ENCODE measurements at places on chromosomes 3 and 15.

DNA sequence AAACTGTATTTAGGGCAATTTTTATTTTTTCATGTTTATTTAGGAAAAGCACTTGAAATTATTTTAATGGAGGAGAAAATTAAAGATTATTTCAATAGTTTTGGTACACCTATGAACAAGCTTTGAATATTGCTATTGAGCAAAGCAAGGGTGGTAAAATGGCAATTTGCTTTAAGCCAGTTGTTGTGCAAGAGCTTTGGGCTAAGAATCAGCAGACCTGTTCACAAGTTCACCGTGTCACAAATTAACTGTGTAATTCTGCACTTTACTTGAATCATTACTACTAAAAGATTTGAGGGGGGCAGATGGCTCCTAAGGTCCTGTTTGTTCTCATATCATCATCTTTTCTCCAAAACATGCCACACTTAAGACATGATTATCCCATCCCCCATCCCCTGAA is 238.9 kb upstream of the GBE1 start:
- no peak for DNase-seq

- no peak for DNase-seq
Observed at GRCh38 chr3:8631661-8632060, 12.9 kb downstream of the SSUH2 start.

- DNase-seq = no peak
Observed at GRCh38 chr3:136685882-136686281, 66.3 kb downstream of the STAG1 start.

GRCh38 chr3:171206283-171206682 is 179.8 kb upstream of the SLC2A2 start:
- no peak for DNase-seq

GRCh38 chr3:196654006-196654734 is 14.7 kb downstream of the NRROS start:
- no peak for DNase-seq

DNA sequence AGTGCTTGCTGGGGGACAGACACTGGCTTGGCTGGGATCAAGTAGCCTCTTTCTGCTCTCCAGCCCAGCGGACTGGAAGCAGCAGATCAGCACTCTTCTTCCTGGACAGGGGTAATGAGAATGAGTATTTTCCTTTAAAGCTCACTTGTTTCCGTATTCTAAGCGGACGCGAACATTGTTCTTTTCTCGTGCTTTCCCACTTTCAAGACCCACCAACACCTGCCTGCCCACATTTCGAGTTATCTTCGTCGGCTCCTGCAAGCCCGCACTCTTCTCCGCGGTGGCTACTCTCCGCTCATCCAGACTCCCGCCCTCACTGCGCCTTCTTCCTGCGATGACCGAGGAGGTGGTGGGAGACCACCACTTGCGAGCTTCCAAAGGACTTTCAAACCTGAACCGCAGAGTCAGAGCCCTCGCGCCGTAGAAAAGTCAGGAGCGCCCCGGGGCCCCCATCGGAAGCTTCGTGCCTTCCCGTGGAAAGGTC is 1.6 kb upstream of the PPM1L start:
- DNase-seq = peak; percentile 67

DNA sequence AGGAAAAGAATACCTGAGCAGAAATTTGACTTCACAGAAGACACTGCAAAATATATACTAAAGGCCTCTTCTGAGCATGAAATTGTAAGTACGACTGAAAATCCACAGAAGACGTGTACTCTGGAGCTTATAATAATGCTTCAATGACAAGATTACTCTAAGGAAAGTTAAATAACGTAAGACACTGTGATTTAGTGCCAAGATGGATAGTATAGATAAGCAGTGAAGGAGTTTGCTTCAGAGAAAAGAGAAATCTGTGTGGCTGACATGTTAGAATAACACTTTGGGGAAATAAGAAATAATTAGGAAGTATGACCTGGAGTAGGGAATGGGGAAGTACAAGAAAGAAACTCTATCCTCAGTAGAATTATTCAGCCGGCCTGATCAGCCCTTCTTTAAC is 28.9 kb downstream of the ALDH1A2 start:
- no peak for DNase-seq

GRCh38 chr15:39459548-39459947 is 121.3 kb upstream of the THBS1 start:
- DNase-seq = no peak

DNA sequence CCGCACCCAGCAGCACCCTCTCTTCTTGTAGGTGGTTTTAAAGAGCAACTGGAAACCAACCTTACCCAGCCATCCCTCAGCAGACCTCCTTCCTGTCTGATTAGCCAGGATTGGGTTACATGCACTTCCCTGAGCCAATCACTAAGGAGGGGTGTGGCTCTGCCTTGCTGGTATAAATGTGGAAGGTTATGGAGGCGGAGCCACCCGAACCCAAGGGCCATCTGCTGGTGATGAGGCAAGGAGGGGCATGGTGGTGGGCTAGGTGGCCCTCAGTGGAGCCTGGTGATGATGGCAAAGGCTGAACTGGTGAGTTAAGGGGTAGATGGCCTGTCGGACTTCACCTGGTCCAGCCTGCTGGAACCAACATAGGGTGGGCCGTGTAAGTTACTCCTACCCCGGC is 39.8 kb downstream of the CCDC33 start:
- DNase-seq = no peak

DNA sequence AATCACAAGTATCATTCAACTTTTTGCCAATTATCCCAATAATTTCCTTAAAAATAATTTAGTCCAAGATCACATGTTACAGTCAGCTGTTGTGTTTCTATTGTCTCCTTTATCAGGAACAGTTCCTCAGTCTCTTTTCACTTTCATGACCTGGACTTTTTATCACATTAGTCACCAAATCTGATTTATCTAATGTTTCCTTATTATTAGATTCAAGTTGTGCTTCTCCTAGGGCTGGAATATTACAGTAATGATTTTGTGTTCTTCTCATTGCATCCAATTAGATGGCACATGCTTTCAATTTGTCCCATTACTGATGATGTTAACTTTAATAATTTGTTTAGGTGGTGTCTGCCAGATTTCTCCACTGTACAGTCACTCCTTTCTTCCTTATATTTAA is 66.3 kb upstream of the DCBLD2 start:
- no peak for DNase-seq

GRCh38 chr3:156478891-156479290 is 76.0 kb downstream of the SSR3 start:
- DNase-seq = no peak

GRCh38 chr3:123564056-123564455 is 20.8 kb downstream of the HACD2 start:
- no peak for DNase-seq

DNA sequence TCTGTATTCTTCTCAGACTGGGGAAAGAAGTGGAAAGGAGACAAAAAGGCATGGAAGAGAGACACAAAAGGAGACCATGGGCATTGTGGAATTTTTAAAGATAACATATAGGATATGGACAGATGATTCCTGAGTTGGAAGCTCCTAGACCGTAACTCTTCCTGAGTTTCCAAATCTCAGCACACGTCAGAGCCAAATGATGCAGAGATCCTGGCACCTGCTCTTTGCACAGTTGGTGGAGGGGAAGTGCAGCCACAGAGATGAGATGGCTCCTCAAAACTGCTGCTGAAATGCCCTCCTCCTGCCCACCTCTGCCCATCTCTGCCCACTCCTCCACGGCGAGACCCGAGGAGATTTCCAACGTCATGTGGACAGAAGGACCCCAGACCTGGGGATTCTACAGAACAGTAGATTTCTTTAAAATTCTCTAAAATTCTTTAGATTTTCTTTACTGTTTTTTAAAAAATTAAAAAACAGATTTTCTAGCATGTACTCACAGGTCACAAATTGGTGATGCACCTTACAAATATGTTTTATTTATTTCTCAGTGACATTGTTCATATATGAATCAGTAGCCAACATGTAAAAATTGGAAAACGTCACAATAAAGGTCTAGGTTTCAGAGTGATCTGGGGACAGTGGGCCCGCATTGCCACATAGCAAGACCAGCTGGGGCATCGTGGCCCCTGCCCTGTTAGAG is 8.1 kb downstream of the CPN2 start:
- no peak for DNase-seq

GRCh38 chr15:70752193-70752635 is 11.1 kb downstream of the UACA start:
- DNase-seq = no peak

DNA sequence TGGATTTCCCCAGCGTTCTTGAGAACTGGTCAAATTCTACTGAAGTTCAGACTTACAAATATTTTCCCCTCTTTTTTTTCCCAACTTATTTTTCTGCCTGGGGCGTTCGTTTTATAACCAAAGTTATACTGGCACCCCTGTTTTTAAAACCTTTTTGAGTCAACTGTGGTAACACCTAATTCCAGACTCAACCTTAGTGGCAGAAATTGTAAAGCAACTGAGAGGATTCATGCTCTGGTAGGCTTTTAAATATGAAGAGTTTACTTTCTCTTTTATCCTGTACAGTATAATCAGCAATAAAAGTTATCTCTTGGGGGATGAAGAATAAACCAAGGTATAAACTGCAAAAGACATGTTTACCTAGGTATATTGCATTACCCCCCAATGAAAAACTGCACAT is 2.3 kb downstream of the IL5RA start:
- DNase-seq = no peak

GRCh38 chr15:40044717-40045571 is 6.0 kb upstream of the SRP14 start:
- peak; percentile 72 for DNase-seq

GRCh38 chr3:106089806-106090205 is 221.0 kb upstream of the CBLB start:
- no peak for DNase-seq

DNA sequence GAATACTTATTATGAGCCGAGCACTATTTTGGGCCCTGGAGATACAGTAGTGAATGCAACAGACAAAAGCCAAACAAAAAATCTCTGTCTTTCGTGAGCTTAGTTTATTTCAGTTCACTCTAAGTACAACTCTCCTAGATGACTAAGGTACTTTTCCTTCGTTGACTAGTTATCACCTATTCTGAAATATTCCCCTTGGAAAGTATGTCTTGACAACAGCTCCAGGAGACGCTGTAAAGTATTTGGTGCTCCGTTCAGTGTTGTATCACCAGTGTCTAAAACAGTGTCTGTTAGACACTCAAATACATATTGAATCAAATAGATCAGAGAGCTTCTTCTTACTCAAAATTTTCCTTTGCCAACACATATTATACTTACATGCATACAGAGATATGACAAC is 119.6 kb downstream of the TFDP2 start:
- DNase-seq = no peak

DNA sequence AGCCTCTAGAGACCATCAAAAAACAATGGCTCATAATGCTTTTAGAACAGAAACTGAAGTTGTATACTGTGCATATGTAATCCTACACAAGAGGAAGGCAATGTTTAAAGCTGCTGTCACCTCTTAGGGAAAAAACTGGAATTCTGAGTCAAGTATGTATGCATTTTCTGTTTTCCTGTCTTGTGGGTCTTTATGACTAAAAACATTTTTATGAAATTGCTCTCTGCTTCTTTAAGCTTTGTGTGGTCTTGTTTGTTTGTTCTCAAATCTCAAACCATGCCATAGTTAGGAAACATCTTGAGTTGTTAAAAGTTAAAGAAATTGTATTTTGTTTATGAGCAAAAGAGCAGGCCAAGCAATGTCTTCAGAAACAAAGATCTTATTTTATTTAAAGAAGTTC is 80.9 kb upstream of the SOX2 start:
- no peak for DNase-seq

- DNase-seq = no peak
Observed at GRCh38 chr15:69403594-69403993, 10.6 kb upstream of the KIF23 start.

- no peak for DNase-seq
Observed at GRCh38 chr3:126275620-126275904, 81.6 kb downstream of the KLF15 start.

DNA sequence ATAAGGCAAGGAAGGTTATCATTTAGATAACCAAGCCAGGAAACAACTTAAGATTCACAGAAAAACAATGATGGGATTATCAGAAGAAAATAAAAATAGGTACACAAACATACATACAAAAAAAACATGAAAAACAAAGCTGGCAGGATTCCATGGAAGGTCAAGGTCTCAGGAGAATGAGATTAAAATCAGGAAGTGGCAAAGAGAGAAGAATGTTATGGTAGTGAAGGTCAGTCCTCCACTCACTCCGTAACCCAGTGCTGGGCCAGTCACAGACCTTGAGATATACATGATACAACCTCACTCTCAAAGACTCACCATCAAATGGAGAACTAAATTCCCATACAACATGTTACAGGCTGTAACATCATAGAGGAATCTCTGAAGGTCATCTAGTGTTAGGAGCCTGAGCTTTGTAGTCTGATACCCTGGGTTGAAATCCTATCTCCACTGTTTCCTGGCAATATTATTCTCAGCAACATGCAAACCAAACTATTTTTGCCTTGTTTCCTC is 93.9 kb downstream of the CTNNB1 start:
- DNase-seq = no peak

GRCh38 chr15:100093211-100094126 is 248.3 kb downstream of the ADAMTS17 start:
- no peak for DNase-seq

- no peak for DNase-seq
Observed at GRCh38 chr15:86630946-86631345, 551.3 kb downstream of the AGBL1 start.
